ENCODE measurements at places on chromosomes 5 and 9.

DNA sequence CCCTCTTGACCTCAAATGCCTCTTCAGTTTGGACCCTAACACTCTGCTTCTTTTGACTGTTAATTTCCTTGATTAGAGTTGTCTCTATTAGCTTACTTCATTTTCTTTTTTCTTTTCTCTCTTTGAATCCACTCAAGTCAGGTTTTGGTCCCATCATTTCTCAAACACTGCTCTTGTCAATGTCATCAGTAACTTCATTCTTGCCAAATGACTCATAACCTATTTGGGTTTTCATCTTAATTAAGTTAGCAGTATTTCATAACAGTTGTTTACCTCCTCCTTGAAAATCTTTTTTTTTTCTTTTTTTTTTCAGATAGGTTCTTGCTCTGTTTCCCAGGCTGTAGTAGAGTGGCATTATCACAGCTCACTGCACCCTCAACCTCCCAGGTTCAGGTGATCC, 119.6 kb downstream of the PARP8 start:
- DNase-seq: no peak

- no peak for DNase-seq
These were observed 57.5 kb downstream of the CDH6 start for GRCh38 chr5:31251032-31251431.

- DNase-seq: no peak
These were observed 33.3 kb downstream of the DMRT2 start for GRCh38 chr9:1083325-1083913.

- DNase-seq: peak; percentile 88
These were observed at the start of gene TOR4A for GRCh38 chr9:137277329-137278041. Gene TOR4A (plus strand): TSS chr9:137277726. CDS start chr9:137278690, 964 bp downstream.

GRCh38 chr5:67286006-67286405, 89.4 kb upstream of the CD180 start:
- DNase-seq: no peak

DNA sequence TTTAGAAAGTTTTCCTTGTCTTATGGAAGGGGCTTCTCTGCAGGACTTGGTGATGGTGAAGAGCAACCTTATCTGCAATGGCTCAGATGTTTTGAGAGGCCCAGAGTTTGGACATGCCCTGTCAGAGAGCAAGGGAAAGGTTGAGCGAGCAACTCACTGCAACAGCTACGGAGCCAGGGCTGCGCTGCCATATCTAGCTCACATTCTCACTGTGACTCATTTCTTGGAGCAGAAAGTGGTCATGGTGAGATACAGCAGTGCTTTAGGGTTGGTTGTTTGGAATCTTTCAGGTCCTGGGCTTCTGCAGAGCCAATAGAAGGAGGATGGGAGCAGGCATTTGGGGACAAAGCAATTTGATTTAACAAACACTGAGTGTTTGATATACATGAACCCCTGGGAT, 12.3 kb downstream of the GLRA1 start:
- DNase-seq: no peak

DNA sequence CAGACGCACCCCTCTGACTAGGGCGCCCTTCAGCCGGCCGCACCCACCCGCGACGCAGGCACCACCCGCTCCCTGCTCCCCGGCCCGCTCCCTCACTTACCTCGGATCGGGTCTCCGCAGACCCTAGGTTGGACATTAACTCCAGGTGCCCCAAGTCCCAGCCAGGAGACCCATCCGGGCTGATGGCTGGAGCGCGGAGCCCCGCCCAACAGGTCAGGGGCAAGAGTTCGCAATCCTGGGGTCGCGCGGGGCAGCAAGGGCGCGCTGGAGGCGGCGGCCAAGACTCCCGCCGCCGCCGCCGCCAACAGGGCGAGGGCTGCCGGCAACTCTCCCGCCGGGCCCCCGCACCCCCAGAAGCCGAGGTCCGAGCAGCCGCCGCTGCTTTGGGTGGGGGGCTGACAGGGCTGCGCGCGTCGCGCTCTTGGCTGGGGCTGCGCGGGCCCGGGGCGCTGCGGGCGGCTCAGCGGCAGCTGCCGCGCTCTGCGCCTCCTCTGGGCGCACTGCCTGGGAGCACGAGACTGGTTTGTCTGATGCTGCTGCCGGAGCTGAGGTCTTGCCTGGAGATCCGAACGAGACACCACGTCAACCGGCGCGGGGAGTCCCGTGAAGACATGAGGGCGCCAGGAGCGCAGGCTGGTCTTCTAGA, at the start of gene GDNF:
GDNF (minus strand) TSS at position 635 of the 646 bp plus-strand sequence. CDS start 5,245 bp downstream, outside the sequence.
- no peak for DNase-seq
